Inflammatory macrophage (primary cell): ENCODE measurements at places on chromosomes 6 and 20.

- DNase-seq, result no peak
These were observed 145.9 kb downstream of the C6orf118 start for GRCh38 chr6:165163519-165163918.

DNA sequence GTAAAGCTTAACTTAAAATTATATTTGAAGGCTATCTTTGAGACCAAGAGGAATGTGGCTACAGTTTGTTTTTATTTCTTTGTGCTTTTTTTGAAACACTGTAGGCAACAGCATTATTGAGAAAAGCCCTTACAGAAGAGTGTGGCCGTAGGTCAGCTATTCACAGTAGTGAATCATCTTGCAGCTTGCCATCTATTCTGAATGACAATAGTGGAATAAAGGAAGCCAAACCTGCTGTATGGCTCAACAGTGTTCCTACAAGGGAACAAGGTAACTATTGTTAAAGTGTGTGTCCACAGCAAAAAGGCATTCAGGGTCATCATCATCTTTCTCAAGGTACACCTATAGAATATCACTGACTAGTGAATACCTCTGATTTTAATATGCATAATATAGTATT, 88.5 kb downstream of the KIZ start:
- no peak for DNase-seq

DNA sequence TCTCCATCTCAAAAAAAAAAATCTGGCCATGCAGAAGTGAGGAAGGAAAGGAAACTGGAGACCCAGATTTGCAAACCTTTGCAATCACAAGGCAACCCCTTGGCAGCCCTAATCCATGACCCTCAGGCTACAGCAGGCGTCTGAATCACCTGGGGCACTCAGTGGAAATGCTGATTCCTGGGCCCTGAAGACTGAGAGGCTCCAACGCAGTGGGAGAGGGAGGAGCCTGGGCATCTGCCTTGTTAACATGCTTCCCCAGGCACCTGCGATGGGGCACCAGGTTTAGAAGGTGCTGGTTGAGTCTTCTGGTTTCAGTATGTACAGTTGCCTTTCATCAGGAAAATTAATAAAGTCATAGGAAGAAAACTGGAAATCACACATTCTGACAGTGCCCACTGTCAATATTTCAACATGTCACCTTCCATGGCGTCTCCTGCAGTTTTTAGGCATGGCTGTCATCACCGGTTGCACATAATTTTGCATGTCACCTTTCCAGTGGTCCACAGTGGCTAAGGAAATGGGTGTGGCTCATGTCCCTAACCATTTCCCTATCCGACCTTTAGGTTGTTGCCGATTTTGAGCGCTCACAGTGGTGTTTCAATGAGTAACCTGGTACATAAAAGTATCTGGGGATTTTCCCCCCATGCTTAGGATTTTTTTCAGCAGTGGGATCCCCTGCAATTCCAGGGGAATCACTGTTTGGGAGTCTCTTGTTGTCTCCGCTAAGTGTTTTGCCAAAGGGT, 56.9 kb downstream of the PREX1 start:
- DNase-seq, result no peak

GRCh38 chr6:150638765-150639164, 39.1 kb downstream of the PLEKHG1 start:
- DNase-seq, result no peak

DNA sequence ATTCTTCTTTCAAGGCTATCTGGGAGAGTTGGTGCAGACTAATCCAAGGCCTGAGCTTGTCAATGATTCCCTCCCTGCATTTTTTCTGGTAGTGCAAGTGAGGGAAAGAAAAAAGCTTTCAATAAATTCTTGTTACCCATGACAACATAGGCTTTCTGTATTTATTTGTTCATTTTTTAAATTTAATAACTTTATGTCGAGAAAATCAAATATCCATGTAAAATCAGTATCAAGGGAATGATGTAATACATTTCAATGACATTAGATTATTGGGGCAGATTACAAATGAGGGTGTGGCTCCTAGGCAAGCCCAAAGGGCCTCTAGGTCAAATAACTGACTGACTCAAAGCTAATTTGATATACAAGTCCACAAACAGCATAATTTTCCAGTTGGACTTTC, 104.0 kb downstream of the GJA1 start:
- DNase-seq, result no peak

- no peak for DNase-seq
These were observed 262.1 kb downstream of the LRFN2 start for GRCh38 chr6:40325041-40325440.

DNA sequence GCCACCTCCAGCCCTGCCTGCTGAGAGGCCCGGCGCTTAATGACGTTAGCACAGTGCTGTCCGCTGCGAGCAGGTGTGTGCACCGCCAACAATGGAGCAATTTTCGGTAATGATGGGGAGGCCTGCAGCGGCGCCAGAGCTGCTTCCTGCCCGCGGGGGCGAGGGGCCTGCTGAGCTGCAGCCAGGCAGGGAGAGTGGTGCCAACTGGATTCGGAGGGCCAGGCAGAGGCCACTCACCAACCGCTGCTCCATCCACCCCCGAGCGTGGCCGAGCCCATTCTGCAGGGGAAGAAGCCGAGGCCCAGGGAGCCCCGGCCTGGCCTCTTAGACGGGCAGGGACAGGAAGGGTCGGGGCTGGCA, 9.6 kb downstream of the HRH3 start:
- DNase-seq, result no peak

- no peak for DNase-seq
These were observed 167.8 kb downstream of the PHF3 start for GRCh38 chr6:63803371-63803770.

- no peak for DNase-seq
These were observed 23.2 kb downstream of the HLA-A start for GRCh38 chr6:29965563-29965872.

- no peak for DNase-seq
These were observed 292 bp upstream of the MTCL3 start for GRCh38 chr6:127519469-127519785.

- DNase-seq, result peak; percentile 20
These were observed 120.5 kb upstream of the CHD6 start for GRCh38 chr20:41738604-41739206.

- no peak for DNase-seq
These were observed 10.7 kb upstream of the C20orf204 start for GRCh38 chr20:64025101-64025825.

DNA sequence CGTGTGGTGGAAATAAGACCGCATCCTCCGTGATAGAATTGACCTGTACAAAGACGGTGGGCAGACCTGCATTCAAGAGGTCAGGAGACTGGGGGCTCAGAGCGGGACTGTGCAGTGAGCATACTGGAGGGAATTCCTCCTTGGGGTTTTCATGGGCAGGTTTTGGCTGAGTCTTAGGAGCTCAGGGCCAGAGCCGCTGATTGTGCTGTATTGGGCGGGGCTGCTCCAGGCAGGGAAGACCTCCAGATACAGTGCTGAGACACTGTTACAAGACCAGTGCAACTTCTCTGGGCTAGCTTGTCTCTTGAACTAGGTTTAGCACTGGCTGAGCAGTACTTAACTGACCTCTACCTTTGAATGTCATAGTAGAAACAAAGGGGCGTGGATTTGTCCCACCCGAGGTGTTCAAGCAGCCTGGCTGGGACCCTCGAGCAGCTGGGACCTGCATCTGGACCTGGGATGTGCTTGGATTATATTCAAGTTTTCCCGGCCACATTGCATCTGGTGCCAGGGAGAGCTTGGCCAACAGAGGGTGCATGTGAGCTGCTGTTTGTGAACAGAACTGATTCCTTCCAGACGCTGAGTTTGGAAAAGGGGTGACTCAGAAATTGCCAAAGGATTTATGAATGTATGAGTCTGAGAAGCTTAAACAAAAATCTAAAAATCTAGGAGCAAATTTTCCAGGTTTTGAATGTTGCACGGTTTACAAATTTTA, 33.4 kb upstream of the SLC22A1 start:
- peak; percentile 17 for DNase-seq

DNA sequence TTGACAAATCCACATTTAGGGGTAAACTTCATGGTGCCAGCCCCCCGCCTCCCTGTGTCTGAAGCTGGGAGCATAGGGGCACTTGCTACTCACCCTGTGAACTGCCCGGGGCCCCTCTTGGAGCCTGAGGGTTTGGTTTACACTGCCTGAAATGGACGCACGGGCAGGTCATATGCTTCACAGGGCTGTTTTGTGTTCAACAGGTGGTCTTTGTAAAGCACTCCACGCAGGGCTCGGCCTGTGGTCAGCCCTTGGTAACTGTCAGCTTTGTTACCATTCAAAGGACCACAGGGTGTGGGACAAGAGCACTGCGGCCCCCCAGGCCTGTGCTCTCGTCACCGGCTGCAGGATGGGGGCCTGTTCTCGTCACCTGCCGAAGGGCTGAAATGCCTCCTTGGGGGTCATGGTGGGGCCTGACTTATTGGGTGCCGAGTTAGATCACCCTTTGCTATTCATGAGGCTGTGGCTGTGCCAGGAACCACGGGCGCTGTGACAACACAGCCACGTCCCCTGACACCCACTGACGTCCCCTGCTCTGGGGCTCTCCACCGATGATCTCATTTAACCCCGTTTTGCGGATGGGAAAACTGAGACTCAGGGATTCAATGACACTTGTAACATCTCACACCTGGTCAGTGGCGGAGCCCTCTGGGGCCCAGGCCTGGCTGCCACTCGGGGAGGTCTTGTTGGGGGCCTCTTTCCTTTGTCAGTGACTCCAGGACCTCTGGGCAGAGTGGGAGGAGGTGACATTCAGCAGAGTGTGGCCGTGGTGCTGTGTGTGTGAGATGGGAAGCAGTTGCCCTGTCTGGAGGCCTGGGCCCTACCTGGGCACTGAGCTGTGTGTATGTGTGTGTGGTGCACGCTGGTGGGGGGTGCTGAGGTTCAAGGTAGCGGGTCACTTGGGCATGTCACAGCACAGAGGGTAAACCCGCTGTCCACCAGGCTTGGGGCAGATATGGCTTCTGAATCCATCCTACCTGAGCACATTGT, 24.9 kb downstream of the ZBP1 start:
- DNase-seq, result no peak

- peak; percentile 32 for DNase-seq
These were observed 793 bp upstream of the HDAC2 start for GRCh38 chr6:113971741-113972140.

DNA sequence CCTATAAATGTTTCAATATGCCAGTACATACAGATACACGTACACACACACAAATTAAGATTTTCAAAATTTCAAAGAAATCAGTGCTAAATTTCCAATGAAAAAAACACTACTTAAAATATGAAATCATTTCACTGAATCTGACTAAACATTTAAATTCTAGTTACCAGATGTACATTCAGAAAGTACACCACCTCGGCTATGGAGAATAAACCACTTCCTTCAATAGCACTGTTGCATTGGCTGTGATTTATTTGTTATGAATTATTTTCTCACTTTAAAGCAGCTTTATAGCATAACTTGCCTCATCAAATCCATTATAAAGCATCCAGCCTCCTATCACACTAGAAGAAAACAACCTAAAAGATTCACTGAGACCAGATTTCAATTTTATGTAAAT, 36.6 kb downstream of the HBS1L start:
- no peak for DNase-seq

GRCh38 chr6:2028457-2029038, 216.9 kb downstream of the GMDS start:
- DNase-seq, result peak; percentile 22

GRCh38 chr6:130389142-130389541, 23.3 kb downstream of the TMEM200A start:
- no peak for DNase-seq

- peak; percentile 82 for DNase-seq
These were observed 67.1 kb upstream of the ADGRF4 start for GRCh38 chr6:47631269-47631772.

DNA sequence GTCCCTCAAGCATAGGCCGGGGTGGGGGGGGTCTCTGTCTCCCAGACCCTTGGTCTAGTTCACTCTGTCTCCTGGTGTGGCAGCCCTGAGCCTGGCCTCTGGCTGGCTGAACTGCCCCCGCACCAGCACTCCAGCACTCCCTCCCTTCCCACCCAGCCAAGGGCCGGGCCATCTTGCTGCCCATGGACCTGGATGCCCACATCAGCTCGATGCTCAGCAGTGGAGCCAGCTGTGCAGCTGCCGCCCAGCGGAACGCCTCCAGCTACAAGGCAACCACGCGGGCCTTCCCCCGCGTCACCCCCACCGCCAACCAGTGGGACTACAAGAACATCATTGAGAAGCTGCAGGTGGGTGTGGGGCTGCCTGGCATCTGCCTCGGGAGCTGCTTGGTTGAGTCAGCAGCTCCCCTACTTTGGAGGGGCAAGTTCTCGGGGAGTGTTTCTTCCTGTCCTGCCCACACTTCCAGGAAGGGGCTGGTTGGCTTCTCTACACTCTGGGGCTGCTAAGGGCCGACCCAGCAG, 28.4 kb downstream of the UQCC2 start:
- no peak for DNase-seq

DNA sequence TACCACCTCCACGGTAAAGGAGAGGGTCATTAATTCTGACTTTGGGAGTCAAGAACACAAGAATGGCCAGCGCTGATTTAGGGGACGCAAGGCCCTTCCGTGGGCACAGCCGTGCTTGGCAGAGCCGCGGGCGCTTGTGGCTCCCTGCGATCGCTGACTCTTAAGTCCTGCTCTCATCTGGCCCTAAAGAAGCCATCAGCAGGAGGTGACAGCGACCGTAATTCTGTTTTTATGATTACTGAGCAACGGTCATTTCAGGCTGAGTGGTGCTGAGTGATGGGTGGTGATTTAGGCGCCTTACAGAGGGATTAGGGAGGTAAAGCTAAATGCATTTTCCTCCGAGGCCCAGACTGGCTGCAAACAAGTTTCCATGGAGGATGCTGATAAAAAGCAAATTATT, 364.6 kb upstream of the SULF2 start:
- DNase-seq, result no peak

GRCh38 chr6:95232446-95232845, 344.9 kb upstream of the MANEA start:
- DNase-seq, result no peak

GRCh38 chr20:42742926-42743325, 446.8 kb downstream of the PTPRT start:
- no peak for DNase-seq

DNA sequence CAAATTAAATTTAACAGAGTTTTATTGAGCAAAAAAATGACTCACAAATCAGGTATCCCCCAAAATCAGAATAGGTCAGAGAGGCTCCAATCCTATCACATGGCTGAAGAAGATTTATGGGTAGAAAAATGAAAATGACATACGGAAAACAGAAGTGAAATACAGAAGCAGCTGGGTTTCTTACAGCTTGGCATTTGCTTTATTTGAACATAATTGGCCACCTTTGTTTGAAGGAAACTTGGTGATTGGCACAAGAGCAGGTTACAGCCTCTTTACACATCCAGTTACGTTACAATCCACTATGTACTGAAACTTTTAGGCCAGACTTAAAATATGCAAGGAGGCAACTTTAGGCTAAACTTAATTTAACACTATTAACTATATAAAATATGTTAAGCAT, 11.7 kb upstream of the TREM2 start:
- no peak for DNase-seq

- DNase-seq, result peak; percentile 69
These were observed 1.7 kb downstream of the PHF10 start for GRCh38 chr6:169722362-169723199.
